IPS-NIHi11 (cell line): ENCODE measurements at places on chromosomes 3 and 15.
A peak's percentile ranks its signal among the peaks of the same experiment; 100 is the strongest.

DNA sequence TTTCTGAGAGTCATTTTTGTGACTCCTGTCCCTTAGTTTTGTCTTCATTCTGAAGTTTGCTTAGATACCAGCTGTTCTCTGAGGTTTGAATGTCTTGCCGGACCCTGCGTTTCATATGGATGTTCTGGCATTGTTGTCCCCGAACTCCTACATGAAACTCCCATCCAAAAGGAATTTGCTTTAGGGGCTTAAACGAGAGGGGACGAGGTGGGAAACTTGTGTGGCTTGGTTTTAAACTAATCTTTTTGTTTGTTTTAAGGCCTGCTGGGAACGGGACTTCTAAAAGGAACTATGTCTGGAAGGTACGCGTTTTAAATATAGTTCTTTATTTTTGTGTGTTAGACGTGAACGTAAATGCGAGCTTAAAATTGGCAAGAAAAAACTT lies 679 bp downstream of the RPL35A start:
- no peak for DNase-seq

DNA sequence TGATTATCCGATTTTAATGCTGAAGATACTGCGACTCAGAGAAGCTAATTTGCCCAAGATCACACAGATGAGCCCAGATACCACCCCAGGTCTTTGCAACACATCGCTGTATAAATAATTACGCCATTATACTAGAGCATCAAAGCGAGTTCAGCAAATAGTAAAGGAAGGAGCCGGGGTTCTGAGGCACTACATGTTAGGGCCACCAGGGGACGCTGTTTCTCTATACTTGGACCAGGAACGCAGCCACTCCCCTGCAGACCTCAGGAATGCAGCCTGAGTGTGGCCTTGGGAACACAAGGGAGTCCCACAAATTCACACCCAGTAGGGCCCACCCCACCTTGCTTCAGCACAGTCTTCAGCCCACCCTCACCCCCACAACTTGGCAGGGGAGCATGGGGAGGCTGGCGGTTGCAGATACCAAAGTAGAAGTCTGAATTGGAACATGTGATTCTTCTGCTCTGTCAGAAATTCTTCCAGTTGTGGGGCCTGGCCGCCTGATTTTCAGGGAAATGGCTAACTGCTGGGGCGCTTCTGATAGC lies 57.8 kb upstream of the RYK start:
- peak; percentile 81 for DNase-seq

GRCh38 chr15:70859998-70860397 lies 6.0 kb upstream of the LARP6 start:
- no peak for DNase-seq

DNA sequence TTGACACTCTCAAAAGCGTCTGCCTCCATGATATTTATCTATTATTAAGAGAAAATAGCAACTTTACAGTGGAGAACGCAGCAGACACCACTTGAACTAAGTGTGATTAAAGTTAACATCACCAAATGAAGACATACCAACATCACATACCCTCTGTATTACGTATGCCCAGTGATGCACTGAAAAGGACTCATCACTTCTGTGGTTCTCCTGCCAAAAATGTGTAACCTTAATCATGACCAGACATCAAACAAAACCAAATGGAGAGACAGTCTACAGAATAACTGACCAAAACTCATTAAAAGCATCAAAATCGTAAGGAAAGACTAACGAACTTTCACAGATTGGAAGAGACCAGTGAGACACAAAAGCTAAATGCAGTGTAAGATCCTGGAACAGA lies 103.2 kb downstream of the PPP2R3A start:
- no peak for DNase-seq

DNA sequence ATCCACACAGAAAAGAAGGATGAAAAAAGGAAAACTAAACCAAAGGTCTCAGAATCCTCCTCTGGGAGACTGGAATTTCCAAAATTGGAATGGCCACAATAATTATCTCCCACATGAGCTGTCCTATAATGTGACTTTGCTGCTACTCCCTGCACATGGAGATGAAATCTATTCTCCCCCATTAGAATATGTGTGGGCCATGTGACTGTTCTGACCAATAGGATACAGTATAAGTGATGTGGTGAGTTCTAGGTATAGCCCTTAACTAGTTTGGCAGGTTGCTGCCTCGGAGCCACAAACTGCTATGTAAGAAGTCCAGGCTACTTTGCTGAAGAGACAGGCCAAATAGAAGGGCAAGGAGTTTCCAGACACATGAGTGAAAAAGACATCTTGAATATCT lies 5.2 kb downstream of the TRIM59 start:
- DNase-seq: no peak

- peak; percentile 33 for DNase-seq
Observed at GRCh38 chr3:106428565-106428994, 559.8 kb upstream of the CBLB start.

DNA sequence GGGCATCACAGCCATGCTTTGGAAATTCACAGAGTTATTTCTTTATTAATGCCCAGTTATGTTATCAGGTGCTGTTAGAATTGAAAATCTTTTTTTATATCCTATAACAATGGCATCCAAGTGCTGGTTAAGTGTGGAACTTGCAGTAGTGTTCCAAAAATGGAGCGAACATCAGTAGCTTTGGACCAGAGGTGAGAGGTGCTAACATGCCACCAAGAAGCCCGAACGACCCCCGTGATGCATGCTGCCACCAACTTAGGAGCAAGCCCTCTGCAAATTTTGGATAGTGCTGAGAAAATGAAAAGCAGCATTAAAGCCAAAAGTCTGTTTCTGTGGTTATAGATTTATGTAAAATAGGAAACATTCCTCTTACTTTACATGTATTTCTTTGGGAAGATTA lies 24.8 kb downstream of the RBP1 start:
- DNase-seq: no peak

- DNase-seq: no peak
Observed at GRCh38 chr3:190003681-190004123, 117.0 kb downstream of the P3H2 start.

DNA sequence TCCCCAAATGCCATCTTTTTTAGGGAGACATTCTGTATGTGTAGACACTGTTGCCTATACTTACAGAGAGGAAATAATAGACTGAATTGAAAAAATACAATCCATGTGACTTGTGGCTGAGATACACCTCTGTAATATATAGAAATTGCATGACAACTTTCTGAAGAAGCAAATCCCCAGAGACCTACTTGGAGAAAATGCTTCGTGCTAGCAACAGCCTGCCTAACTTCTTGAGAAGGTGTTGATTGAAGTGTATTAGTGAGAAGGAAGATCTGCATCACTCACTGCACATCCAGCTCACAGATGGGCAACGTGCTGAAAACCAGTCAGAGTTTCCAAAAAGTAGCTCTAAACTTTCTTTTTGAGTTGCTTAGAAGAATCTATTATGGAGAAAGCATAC lies 404.1 kb downstream of the EPHB1 start:
- no peak for DNase-seq

- no peak for DNase-seq
Observed at GRCh38 chr15:86337071-86337470, 257.4 kb downstream of the AGBL1 start.

DNA sequence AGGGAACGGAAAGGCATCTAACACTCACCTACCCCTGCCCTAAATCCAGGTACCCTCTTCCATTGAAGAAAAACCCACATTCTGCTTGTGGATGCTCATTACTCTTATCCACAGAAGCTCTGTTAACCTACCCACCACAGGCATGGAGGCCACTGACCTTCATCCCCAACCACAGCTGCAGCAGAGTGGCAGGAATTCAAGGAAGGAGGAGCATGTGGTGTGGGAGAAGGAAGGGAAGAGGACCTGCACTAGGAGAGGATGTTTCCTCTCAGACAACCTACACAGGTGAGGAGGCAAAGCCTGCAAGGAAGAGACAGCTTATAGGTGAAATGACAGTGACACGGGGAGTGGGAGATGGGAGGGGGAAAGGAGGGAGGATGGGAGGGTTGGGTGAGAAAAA lies 192.5 kb upstream of the TSC22D2 start:
- no peak for DNase-seq

DNA sequence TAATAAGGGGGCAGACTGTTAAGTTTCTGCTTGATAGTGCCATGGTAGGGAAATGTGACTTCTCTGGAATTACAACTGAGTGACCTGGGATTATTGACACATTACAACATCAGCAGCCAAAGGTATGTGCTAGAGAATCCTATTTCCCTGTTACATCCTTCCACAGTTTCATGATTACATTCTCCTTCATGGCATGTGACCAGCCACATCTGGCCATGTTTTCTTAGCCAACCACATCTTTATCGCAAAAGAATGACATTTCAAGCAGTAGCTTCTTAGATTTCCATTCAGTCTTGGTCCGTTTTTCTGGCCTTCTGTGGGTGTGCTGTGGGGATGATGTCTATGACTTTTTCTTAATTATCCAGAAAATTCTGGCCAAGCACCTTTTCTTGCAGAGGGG lies 45.4 kb upstream of the CTDSPL start:
- DNase-seq: no peak

DNA sequence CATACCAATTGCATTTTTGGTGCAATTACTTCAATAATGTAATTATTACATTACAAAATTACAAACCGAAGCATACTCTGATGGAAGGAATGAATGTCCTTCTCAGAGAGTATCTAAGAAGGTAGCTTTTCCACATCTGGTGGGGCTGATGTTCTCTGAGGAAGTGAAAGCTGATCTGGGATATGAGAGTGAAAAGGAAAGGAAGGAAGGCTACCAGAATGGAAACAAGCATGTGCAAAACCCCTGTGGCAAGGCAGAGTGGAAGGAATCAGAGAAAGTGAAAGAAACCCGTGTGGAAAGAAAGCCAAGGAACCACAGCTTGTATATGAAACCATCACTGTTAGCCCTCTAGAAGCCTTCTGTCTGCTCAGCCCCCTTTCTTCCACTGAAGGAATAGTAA lies 35.3 kb upstream of the GOLGA8A start:
- no peak for DNase-seq

GRCh38 chr3:41044523-41044922 lies 154.8 kb upstream of the CTNNB1 start:
- no peak for DNase-seq

GRCh38 chr3:188043891-188044290 lies 110.1 kb upstream of the LPP start:
- DNase-seq: peak; percentile 35

DNA sequence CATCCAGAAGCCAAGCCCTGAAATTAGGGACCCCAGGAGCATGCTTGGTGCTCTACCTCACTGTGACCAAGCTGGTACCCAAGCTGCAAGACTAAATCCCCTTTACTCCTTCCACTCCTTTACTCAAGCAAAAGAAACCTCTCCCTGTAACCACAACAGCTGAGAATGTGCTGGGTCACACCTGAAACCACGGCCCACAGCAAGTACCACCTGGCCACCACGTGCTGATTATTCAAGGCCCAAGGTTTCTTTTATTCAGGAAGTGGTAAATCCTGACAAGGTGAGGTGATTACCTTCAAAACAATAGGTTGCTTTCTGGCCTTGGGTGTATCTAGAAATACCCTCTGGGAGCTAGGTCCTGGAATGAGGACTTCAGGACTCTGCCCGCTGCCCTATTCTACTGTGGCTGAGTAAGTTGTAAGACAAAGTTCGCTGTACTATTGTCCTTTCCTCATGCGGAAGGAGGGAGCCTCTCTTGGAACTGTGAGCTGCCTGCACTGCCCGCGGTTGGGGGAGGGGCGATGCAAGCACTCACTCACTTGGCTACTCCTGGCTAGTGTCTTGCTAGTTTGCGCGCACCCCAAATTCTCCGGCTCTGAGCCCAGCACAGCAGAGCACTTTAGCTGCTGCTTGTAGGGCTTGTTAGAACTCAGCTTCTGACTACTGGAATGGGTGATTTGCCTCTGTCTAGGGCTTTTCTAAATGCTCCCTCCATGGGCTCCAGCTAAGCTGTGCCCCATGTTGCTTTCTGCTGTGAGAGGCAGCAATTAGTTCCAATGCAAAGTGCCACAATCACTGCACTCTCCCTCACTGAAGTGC lies 487.1 kb upstream of the CNTN3 start:
- peak; percentile 46 for DNase-seq

DNA sequence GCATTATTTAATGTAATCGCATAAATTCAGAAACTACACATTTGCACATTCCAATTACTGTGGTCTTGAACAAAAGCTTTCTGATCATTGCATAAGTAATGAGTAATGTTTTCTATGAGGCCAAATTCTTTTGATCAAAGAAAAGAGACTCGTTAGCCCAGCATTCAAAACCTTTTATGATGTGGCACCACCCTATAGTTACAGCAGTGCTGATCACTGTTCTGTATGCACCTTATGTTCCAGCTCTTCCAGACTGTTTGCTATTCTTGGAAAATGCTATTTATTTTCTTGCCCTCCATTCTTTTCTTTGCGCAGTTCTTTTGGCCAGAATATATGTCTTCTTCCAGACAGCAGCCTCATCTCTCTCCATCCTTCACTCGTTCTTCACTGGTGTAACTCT lies 42.3 kb downstream of the MAP3K13 start:
- DNase-seq: no peak

- no peak for DNase-seq
Observed at GRCh38 chr3:67521053-67521646, 133.3 kb downstream of the SUCLG2 start.

DNA sequence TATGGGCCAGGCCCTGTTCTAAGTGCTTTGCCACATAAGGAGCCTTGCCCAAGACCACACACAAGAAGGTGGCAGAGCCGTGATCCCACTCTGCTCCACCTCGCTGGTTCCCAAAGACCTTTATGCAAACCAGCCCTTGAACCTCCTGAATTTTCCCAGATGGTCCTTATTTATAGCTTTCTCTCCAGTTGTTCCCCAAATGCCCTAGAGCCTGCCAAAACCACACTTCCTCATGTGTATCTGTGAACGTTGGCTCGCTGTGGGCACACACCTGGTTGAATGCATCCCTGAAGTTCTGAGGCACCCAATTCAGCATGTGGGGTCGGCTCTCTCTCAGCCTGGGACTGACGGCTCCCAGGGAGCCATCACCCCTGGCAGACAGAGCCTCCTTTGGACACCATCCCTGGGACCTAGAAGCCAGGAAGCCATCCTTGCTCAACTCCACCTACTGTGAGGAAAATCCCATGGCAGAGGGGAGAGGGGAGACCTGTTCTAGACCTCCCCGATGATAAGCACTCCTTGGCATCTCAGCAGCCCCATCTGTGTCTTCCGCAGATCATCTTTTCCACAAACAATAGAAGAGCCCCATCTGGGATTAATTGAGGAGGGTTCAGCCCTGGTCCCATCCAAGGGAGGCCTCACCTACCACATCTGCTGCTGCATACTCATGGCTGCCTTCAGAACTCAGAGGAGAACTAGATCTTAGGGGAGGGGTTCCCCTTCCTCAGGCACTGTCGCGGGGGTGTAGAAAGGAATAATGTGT lies 42.3 kb upstream of the LIMD1 start:
- no peak for DNase-seq

DNA sequence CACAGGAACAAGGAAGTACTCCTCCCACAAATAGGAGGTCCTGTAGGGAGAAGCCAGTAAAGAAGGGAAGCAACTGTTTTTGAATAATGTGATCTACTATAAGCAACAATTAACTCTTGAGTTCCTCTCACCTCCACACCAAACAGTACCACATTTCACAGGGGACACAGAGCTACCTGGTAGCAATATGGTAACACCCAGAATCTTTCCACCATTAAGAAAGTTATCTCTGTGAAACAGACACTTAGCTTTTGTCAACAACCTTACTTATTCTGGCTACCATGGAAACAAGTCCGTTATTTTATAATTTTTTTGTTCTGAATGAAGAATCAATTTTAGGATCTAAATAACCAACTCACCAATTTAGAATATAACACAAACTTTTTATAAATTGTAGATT lies 49.5 kb downstream of the TBL1XR1 start:
- DNase-seq: no peak

GRCh38 chr3:27089068-27089467 lies 280.1 kb downstream of the NEK10 start:
- no peak for DNase-seq

GRCh38 chr15:100349696-100350433 lies 8.1 kb upstream of the ADAMTS17 start:
- DNase-seq: peak; percentile 90

- no peak for DNase-seq
Observed at GRCh38 chr3:20054549-20054987, 14.3 kb downstream of the KAT2B start.
